ENCODE measurements at places on chromosomes 7 and 10.

GRCh38 chr7:117129521-117129955 lies 176.2 kb downstream of the ST7 start:
- DNase-seq: no peak

GRCh38 chr7:141427134-141427533 lies 124.1 kb upstream of the AGK start:
- DNase-seq: no peak

DNA sequence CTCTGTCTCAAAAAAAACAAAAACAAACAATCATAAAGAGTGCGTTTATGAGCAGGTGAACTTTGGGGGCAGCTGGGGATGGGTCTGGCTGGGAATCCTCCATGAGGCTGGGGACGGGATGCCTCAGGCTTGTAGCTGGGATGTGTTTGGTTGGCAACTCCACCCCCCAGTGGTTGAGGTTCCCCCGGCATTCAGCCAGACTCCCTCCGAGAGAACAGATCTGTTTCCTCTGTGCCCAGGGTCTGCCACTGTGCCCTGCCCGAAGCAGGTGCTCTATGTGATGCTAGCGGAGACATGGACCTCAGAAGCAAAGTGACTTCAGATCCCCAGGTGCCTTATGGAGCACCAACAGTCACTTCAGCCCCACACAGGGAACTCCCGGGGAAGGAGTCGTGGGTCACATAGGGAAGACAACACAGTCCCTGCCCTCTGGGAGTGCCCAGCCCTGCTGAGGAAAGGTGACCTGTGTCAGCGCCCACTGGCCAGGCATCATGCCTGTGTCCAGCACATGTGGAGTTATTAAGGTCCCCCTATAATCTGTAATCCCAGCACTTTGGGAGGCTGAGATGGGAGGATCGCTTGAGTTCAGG lies 29.3 kb upstream of the GTF2IRD1 start:
- no peak for DNase-seq

DNA sequence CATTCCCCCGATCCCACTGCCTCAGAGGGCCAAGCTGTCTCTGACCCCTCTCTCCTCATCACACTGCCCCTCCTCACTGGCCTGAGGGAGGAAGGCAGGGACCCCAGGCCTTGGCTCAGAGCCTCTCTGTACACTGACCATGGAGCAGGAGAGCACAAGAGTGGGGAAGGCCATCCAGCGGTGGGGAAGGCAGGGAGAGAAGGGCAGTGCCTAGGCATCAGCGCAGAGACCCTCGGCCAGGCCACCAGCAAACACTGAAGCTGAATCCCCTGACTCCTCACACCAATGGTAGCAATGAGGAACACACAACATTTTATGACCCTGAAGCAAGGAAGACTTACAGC lies 14.8 kb downstream of the OGDHL start:
- no peak for DNase-seq

GRCh38 chr7:30184791-30185487 lies 50.2 kb downstream of the MTURN start:
- DNase-seq: no peak

Measured in activated CD8-positive, alpha-beta memory T cell treated with anti-CD3 and anti-CD28 coated beads for 48 hours (primary cell).